ENCODE measurements at places on chromosomes 6 and 20. TPM values are rescaled to one million over a fixed set of nuclear protein-coding genes. Genes with fewer than 3 reads are reported as not detected.

MKKS gene
- total RNA-seq, result 10.0 TPM

MTHFD1L gene
- total RNA-seq, result 19.3 TPM

TMC2 gene
- total RNA-seq, result not detected

ADGRG6 gene
- 0.06 TPM for total RNA-seq

SSR1 gene
- 150 TPM for total RNA-seq

PACSIN1 gene
- total RNA-seq, result not detected

CCN5 gene
- total RNA-seq, result 25.1 TPM

SLC2A10 gene
- total RNA-seq, result 42.0 TPM

ERVFRD-1 gene
- total RNA-seq, result not detected

GOPC gene
- 28.9 TPM for total RNA-seq

SAMD10 gene
- not detected for total RNA-seq

FAM162B gene
- 2.4 TPM for total RNA-seq

CARMIL1 gene
- total RNA-seq, result 20.6 TPM

OXT gene
- total RNA-seq, result not detected

GGTLC1 gene
- not detected for total RNA-seq

SAPCD1 gene
- total RNA-seq, result 0.44 TPM

DDO gene
- total RNA-seq, result 0.44 TPM

HACE1 gene
- 7.7 TPM for total RNA-seq

Measured in cardiac ventricle fibroblast (primary cell).